NCI-H1694 treated with DMSO at 0.1 percent for 48 hours (cell line): ENCODE measurements at places on chromosomes 16 and 17.

GRCh38 chr17:61411261-61412142 is 11.9 kb downstream of the TBX2 start:
- DNase-seq, result no peak

GRCh38 chr16:49528060-49528865 is 154.7 kb downstream of the C16orf78 start:
- no peak for DNase-seq

- DNase-seq, result no peak
These were observed 386.0 kb downstream of the SOX9 start for GRCh38 chr17:72506773-72507172.

GRCh38 chr16:27690608-27691007 is 140.7 kb downstream of the KATNIP start:
- DNase-seq, result peak; percentile 74

DNA sequence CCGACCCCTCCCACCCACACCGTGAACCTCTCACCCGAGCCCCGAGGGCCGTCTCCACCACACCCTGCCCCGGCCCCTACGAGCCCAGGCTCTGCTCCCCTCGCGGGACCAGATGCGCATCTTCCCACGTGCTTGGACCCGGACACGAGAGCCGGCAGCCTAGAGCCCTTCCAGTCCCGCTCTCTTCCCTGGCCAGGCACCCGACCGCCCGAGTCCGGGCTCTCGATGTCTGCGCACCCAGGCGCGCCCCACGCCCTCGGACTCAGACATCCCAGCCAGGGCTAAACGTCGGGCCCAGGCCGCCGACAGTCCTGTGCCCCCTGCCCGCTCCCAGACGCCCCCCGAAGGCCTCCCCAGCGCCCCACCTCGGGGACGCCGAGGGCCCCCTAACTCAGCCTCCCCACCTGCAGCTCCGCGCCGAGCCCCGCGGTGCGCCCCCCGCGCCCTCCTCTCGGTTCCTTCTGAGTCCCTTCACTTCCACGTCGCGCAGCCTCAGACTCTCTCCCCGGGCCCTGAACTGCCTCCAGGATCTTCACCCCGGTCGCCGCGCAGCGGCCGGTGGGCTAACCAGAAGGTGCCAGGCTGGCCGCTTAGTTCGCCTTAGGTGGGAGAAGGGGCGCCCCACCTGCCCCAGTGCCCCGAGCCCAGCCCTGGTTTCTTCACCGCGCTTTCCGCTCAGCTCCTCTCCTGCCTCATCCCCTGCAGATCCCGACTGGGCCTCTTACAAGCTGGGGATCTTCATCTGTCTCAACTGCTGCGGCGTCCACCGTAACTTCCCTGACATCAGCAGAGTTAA is 688 bp downstream of the ADAP2 start:
- DNase-seq, result no peak

DNA sequence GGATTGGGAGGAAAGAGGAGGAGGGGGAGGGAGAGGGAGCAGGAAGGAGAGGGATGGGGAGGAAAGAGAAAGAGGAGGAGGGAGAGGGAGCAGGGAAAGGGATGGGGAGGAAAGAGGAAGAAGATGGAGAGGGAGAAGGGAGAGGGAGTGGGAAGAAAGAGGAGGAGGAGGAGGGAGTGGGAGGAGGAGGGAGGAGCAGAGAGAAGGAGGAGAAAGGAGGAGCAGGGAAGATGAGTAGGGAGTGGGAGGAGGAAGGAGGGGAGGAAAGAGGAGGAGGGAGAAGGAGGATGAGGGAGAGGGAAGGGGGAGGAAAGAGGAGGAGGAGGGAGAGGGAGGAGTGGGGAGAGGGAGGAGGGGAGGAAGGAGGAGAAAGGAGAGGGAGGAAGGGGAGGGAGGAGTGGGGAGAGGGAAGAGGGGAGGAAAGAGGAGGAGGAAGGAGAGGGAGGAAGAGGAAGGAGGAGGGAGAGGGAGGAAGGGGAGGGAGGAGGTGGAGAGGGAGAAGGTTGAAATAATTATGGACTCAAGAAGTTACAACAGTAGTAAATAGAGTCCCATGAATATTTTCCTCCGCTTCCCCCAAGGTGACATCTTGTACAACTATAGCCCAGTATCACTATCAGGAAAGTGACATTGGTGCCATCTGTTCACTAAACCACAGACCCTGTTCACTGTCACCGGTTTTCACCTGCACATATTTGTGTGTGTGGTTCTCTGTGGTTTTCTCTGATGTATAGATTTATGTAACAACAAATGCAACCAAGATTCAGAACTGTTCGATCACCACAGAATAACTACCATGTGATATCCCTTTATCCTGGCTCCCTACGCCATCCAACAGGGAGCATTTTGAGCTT is 325.3 kb upstream of the EEF2KMT start:
- no peak for DNase-seq

DNA sequence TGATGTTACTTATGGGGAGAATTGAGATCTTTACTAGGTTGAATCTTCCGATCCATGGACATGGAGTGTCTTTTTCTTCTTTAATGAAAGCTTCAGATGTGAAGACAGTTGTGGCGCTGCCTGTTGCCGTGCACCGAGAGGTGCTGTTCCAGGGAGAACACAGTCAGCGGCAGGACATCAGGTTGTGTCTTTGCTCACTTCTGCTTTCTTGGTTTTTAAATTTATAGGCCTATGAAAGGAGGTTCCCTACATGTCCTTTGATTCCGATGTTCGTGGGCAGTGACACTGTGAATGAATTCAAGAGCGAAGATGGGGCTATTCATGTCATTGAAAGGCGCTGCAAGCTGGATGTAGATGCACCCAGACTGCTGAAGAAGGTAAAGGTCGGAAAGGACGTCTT is 49.8 kb downstream of the SEC14L1 start:
- no peak for DNase-seq

DNA sequence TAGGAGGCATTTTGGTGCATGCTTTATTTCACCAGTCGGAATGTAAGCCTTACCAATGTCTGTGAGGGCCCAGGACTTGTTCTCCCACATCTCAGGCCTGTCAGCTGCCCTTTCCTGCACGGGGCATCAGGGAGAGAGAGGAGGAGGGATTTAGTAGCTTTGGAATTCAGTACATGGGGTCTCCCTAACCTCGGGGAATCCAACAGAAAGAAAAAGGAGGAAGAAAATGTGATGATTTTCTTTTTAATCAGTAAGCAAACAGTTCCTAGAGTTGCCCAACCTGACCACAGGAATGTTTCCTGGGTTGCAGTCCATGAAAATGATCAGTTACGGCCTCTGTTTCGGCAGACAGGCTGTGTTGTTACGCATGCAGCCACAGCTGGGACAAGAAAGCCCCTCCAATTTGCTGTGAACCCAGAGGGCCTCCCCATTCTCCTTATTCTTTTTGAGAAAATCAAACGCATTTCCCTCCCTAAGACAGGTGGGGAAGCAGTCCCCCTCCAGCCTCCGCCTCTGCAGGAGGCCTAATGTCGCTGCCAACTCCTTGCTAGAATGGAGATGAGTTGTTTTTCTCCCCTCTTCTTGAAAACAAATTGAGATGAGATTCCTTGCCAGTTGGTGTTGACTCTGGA is 53.1 kb upstream of the TANGO6 start:
- no peak for DNase-seq

GRCh38 chr16:22897184-22897583 is 83.2 kb downstream of the HS3ST2 start:
- DNase-seq, result no peak

- no peak for DNase-seq
These were observed 42.3 kb upstream of the NKD1 start for GRCh38 chr16:50505714-50506542.

DNA sequence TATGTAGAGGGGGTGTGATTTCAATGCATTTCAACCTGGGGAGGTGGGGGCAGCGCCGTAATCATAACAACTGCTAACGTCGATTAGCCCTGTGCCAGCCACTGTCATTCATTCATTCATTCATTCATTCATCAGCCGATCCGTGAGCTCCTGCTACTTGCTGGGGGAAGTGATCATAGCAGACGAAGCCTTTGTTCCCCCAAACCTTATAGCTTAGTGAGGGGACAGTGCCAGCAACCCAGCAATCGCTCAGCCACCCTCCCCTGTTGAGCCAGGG is 106.5 kb upstream of the GSE1 start:
- DNase-seq, result no peak

- DNase-seq, result peak; percentile 16
These were observed at the start of gene WNT3 for GRCh38 chr17:46818316-46818928. WNT3 (minus strand) TSS chr17:46818692; CDS start chr17:46818597, 95 bp downstream.

GRCh38 chr16:27852681-27853080 is 210.8 kb downstream of the GSG1L start:
- DNase-seq, result no peak

DNA sequence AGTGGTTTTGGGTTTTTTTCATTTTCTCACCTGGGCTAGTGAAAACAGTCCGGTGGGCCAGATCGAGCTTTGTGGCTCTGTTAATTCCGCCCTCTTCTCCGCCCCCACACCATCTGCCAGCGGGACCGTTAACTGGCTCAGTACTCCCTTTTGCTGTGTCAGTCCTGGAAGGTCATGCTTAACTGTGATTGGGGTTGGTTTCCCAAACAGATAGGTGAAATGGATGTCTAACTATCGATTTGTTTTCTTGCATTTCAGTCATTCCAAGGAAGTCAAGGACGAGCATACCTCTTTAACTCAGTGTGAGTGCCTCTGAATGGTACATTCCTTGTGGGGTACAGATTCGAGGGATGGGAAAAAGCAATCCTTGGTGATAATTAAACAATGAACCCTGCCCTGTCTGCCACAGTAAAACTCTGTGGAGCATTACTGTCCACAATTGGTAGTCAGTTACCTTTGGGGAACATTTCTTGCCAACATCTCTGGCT is 56.7 kb downstream of the YPEL2 start:
- peak; percentile 64 for DNase-seq

DNA sequence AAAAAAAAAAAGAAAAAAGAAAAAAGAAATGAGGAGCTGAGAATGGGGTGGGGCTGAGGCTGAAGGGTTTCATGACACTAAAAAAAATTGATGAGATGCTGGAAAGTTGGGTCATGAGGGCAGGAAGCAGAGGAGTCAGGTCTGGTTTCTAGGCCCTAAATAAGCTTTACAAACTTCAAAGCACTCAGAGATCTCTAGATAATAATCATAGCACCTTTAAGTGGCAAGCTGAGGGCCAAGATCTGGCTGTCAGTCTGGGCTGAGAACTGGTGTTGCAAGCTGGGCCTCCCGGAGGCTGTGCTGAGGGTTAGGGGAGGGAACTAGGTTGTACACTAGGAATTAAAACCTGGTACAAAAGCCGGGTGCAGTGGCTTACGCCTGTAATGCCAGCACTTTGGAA is 6.4 kb downstream of the ZNF764 start:
- no peak for DNase-seq

- no peak for DNase-seq
These were observed 54.2 kb downstream of the CDRT4 start for GRCh38 chr17:15413101-15413771.

- no peak for DNase-seq
These were observed 56.1 kb upstream of the ACSF3 start for GRCh38 chr16:89037261-89038152.

GRCh38 chr16:68752602-68753001 is 15.5 kb downstream of the CDH1 start:
- no peak for DNase-seq
